Activated naive CD4-positive, alpha-beta T cell treated with anti-CD3 and anti-CD28 coated beads, Interleukin-2, amount 10 ng/mL, durations not matched to agents 5 hours and 36 hours (primary cell): ENCODE measurements at places on chromosomes 12 and 14. TPM values are rescaled to one million over a fixed set of nuclear protein-coding genes. Genes with fewer than 3 reads are reported as not detected.

The JKAMP gene
- total RNA-seq = 29.6 TPM

The BICDL1 gene
- total RNA-seq = 55.9 TPM

The LRCOL1 gene
- total RNA-seq = not detected

The RNU6-8 gene
- total RNA-seq = not detected

The ZFHX2 gene
- 0.53 TPM for total RNA-seq

The CYP46A1 gene
- 0.20 TPM for total RNA-seq

The OR10G2 gene
- total RNA-seq = not detected

The FAM181A gene
- not detected for total RNA-seq

The COX8C gene
- total RNA-seq = not detected

The TAS2R9 gene
- total RNA-seq = not detected

The SCNN1A gene
- total RNA-seq = 0.43 TPM

The PAH gene
- not detected for total RNA-seq

The TDRD9 gene
- total RNA-seq = 0.39 TPM

The PPP4R4 gene
- total RNA-seq = 3.0 TPM

The KITLG gene
- total RNA-seq = 0.10 TPM

The WSCD2 gene
- total RNA-seq = not detected

The VRK1 gene
- 51.7 TPM for total RNA-seq

The GNB3 gene
- 0.10 TPM for total RNA-seq

The PAPLN gene
- 0.36 TPM for total RNA-seq

The DHH gene
- 0.24 TPM for total RNA-seq

The FZD10 gene
- not detected for total RNA-seq

The LTBP2 gene
- 0.10 TPM for total RNA-seq

The C12orf54 gene
- not detected for total RNA-seq

The ACOT6 gene
- total RNA-seq = not detected

The RNFT2 gene
- 11.2 TPM for total RNA-seq

The ENDOU gene
- not detected for total RNA-seq

The RAD9B gene
- total RNA-seq = 0.89 TPM

The POU6F1 gene
- 5.8 TPM for total RNA-seq
